ENCODE measurements at places on chromosomes 4 and X. TPM values are rescaled to one million over a fixed set of nuclear protein-coding genes. Genes with fewer than 3 reads are reported as not detected.

- H3K36me3 ChIP-seq: no peaks in the 10 kb centered on the region
- no peak for DNase-seq
- H3K4me3 ChIP-seq: no peak overlapping the region
- no peak overlapping the region for H3K27ac ChIP-seq
Observed at GRCh38 chr4:107725281-107725859, 5.3 kb upstream of the PAPSS1 start.

DNA sequence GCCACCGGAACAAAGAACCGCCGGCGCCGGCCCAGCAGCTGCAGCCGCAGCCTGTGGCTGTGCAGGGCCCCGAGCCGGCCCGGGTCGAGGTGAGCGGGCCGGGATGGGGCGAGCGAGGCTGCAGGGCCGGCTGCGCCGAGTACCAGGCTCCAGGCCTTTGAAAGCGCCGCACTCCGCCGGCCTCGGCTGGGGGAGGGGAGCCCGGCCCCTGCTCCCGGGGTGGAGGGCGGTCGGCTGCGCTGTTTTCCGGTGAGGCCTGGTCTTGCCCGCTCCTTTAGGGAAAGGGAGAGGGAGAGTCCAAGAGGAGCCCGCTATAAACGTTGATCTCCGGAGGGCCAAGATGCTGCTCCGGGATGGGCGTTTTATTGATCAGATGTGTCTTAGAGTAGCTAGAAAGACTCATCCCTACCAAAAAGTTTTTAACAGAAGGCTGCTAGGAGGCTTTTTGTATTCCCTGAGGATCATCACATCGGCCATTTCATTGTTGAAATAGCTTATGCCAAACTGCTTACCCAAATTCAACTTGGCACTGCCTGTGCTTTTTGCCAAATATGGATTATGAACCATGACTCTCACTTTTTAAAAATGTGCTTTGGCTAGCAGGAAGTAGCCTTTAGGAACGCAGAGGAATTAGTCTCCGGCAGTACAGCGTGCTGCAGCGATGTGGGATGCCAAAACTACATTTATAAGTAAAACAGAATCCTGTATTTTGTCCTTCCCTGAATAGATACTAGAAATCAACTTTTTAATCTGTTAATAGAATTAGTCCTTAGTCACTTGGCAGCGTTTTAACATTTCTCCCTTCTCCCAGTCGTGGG is 760 bp downstream of the TMEM165 start:
- H3K27me3 ChIP-seq: no peaks in the 10 kb centered on the region
- peak overlapping the region; percentile 100 for H3K27ac ChIP-seq
- H3K4me1 ChIP-seq: peaks cover 23% of the 10 kb centered on the region
- peak; percentile 50 for DNase-seq
- peak overlapping the region; percentile 96 for H3K4me3 ChIP-seq
- H3K36me3 ChIP-seq: peaks cover 11% of the 10 kb centered on the region

- no peaks in the 10 kb centered on the region for H3K27me3 ChIP-seq
- no peaks in the 10 kb centered on the region for H3K36me3 ChIP-seq
- no peak for DNase-seq
- H3K4me3 ChIP-seq: no peak overlapping the region
Observed at GRCh38 chr4:74838746-74839370, 44.5 kb upstream of the BTC start.

DNA sequence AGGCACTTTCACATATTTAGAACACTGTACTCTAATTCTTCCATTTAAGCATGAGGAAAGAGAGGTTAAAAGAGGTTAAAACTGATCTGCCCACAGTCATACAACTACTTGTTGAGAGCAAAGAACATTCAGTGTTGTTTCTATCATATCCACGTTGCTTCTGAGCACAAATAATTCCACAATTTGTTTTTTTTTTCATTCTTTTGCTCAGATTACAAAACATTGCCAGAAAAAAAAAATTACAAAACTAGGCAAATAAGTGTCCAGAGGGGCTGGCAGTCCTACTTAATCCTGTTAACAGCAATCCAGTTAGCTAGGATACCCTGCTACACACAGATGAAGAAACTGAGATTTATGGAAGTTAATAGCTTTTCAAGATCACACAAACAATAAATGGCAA is 6.3 kb upstream of the USP53 start:
- no peak overlapping the region for H3K4me3 ChIP-seq
- H3K27ac ChIP-seq: peak overlapping the region; percentile 54
- peaks cover 11% of the 10 kb centered on the region for H3K4me1 ChIP-seq

- H3K27ac ChIP-seq: no peak overlapping the region
- H3K4me1 ChIP-seq: peaks cover 16% of the 10 kb centered on the region
- no peak overlapping the region for H3K4me3 ChIP-seq
- no peaks in the 10 kb centered on the region for H3K36me3 ChIP-seq
- no peaks in the 10 kb centered on the region for H3K27me3 ChIP-seq
Observed at GRCh38 chr4:184279496-184280061, 61.9 kb upstream of the ENPP6 start.

Gene MGARP
- total RNA-seq: 1.9 TPM

DNA sequence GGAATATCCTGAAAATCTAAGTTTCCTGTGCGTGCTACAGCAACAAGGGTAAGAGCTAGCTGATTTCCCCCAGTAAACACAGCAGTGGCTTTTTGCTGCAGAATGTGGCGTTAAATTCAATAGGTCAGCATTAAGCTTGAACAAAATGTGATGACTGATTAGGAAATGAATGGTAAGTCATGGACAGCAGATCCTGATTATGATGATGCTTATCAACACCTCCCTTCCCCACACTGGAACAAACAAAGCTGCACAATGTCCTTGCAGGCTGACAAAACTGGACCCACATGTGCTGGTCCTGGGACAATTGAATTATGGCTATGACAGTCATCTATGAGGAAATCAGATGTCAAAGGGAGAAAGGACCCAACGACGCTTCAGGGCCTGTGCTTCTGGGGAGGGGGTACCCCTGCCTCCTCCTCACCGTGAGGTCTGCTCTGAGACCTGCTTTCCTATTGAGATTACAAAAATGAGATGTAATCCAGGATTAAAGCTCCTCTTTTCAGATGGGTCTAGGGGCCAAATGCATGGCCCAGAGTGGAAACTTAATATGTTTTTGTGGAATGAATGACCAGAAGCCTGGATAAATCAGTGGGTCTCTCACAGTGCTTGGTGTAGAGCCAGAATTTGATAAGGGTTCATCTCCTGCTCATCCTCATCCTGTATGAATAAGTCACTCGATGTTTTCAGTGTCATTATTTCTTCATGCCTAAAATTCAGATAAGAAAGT is 32.0 kb upstream of the BOD1L1 start:
- H3K27me3 ChIP-seq: no peaks in the 10 kb centered on the region
- no peak overlapping the region for H3K4me3 ChIP-seq
- no peaks in the 10 kb centered on the region for H3K4me1 ChIP-seq
- H3K27ac ChIP-seq: no peak overlapping the region
- no peaks in the 10 kb centered on the region for H3K36me3 ChIP-seq

DNA sequence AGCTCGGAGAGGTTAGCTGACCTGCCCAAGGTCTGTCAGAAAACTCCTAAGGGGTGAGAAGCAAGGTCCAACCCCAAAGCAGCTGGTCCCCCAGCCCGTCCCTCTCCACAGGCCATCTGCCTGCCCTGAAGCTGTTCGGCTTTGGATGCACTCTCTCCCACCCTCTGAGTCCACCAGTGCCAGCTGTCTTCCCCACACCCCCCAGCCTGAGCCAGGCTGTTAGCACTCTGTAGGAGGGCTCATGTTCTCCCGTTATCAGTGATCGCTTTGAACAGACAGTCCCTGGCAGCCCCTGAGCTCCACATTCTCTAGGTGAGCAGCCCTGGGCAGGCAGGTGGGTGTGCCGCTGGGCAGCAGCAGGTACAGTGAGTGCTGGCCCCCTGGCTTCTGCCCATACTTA is 16.0 kb downstream of the ZNF185 start:
- H3K4me1 ChIP-seq: no peaks in the 10 kb centered on the region
- DNase-seq: no peak
- H3K36me3 ChIP-seq: no peaks in the 10 kb centered on the region
- H3K4me3 ChIP-seq: no peak overlapping the region
- H3K27me3 ChIP-seq: no peaks in the 10 kb centered on the region

DNA sequence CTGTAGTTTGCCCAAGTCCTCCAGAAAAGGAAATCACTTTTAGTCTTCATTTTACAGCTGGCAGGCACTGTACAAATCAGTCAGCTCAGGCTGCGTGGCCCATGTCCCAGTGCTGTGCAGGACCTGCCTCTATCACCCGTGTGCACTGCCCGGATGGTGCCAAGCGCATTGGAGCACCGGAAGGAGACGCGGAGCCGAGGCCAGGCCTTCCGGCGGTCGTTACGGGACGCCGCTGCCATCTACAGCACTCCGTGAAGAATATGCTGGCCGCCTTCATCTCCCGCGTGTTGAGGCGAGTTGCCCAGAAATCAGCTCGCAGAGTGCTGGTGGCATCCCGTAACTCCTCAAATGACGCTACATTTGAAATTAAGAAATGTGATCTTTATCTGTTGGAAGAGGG is at the start of gene PDHA2:
Gene PDHA2, plus strand, starts transcription at position 203 of the 400 bp plus-strand sequence. Its CDS starts 58 bp downstream, at position 261.
- no peaks in the 10 kb centered on the region for H3K4me1 ChIP-seq
- H3K27me3 ChIP-seq: no peaks in the 10 kb centered on the region
- no peak within 1 kb of the TSS for H3K4me3 ChIP-seq
- no peaks in the 10 kb centered on the region for H3K36me3 ChIP-seq

Gene SETD7
- total RNA-seq: 41.8 TPM

DNA sequence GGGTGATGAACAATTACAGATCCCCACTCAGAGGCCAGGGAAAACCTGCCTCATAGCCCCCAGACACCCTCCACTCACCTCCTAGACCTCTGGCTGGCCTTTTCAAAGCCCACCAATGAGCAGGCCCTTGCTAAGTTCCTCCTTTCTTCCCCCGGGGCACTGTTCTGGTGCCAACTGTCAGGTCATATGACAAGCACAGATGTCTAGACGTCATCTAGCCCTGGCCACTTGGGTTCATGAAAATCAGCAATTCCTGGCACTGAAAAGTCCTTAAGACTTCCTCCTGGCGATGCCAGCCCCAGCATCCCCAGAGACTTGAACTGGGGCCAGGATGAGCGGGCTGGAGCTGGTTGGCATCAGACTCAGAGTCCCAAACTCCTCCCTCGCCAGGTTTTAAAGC is 115.6 kb upstream of the NALF2 start:
- H3K4me1 ChIP-seq: no peaks in the 10 kb centered on the region
- no peak for DNase-seq
- no peak overlapping the region for H3K27ac ChIP-seq
- H3K27me3 ChIP-seq: no peaks in the 10 kb centered on the region

- H3K4me3 ChIP-seq: no peak overlapping the region
- no peak for DNase-seq
- no peaks in the 10 kb centered on the region for H3K4me1 ChIP-seq
- H3K36me3 ChIP-seq: no peaks in the 10 kb centered on the region
- no peak overlapping the region for H3K27ac ChIP-seq
Observed at GRCh38 chr4:52288212-52288855, 237.2 kb downstream of the SPATA18 start.

DNA sequence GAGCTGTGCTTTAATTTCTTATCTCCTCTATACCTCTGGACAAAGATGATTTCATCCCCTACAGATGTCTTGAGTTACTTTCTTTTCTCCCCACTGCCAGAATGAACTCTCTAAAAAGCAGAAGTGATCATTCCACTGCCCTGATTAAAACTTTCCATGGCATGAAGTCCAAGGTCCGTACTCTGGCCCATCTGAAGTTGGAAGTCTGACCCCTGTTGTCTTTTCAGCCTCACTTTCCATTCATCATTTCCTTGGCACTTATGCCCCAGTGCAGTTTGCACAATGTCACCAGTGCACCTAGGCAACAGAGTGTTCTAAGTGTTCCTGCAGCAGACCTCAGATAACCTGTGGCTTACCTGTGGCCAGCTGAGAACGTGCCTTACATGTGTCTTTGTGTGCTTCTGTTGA is 242.4 kb downstream of the FRAS1 start:
- H3K27ac ChIP-seq: no peak overlapping the region
- H3K27me3 ChIP-seq: no peaks in the 10 kb centered on the region
- DNase-seq: no peak
- no peaks in the 10 kb centered on the region for H3K36me3 ChIP-seq
- H3K4me3 ChIP-seq: no peak overlapping the region
- H3K4me1 ChIP-seq: no peaks in the 10 kb centered on the region
